AML-193 (cell line): ENCODE measurements at places on chromosomes 3 and 15.

DNA sequence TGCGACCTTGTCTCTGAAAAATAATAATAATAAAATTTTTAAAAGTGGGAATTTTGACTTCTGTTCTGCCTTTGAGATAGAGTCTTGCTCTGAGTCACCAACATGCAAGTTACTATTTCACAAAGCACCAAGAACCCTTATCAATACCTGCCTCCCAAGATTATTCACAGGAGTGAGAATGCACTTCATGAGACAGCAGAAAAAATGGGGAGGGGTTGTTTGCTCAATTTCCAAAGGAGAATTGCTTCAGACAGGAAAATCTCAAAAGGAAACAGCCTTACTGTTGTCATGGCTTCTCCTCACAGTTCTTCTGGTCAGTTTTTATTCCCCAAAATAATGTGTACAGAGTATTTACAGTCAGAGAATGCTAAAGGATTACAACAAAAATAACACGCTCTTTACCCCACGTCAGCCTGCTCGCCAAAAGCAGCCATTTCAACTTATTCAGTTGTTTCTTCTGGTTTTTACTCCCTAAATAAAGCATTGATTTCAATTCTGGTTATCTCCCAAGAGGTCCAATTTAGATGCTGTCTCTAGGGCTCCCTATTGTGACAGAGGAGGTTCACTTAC, 89.0 kb downstream of the PPCDC start:
- DNase-seq = peak; percentile 36

- no peak for DNase-seq
Observed at GRCh38 chr3:13015286-13016082, 57.7 kb downstream of the IQSEC1 start.

DNA sequence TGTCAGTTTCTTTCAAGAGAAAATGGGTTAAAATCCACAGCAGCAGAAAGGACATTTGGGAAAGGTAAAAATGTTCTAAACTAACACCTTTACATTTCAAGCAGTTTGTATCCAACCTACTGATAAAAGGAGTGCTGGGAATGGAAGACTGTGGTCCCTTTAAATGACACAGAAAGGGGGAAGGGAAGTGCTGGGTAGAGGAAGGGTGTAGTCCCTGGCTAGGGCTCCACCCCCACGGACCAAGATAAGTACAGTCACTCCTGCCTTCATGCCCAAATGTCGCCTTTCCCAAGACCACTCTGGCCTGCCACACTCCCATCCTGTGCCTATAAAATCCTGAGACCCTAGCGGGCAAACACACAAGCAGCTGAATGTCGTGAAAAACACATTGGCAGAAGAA, 350.9 kb upstream of the POU1F1 start:
- no peak for DNase-seq

GRCh38 chr3:30162579-30162978, 443.8 kb upstream of the TGFBR2 start:
- no peak for DNase-seq
